ENCODE measurements at places on chromosomes 12 and 14. TPM values are rescaled to one million over a fixed set of nuclear protein-coding genes. Genes with fewer than 3 reads are reported as not detected.

Gene CLEC1A
- not detected for polyA plus RNA-seq

Gene CD9
- polyA plus RNA-seq: 6.9 TPM

Gene ART4
- not detected for polyA plus RNA-seq

Gene TSPAN8
- polyA plus RNA-seq: not detected

Gene RFX4
- polyA plus RNA-seq: not detected

Gene VASH1
- 1.4 TPM for polyA plus RNA-seq
